Stimulated activated CD8-positive, alpha-beta memory T cell treated with anti-CD3 and anti-CD28 coated beads, Interleukin-2, amount 100 ng/mL, for 1 hour (primary cell): ENCODE measurements at places on chromosomes 2 and 18.

- no peak for DNase-seq
These were observed 42.0 kb upstream of the SCG2 start for GRCh38 chr2:223644136-223644535.

GRCh38 chr2:30293303-30293921 is 62.1 kb downstream of the LBH start:
- DNase-seq: no peak

GRCh38 chr2:231357931-231358330 is 37.6 kb upstream of the B3GNT7 start:
- DNase-seq: no peak

- DNase-seq: no peak
These were observed 19.0 kb downstream of the TWSG1 start for GRCh38 chr18:9353596-9353995.

- no peak for DNase-seq
These were observed 1265.5 kb upstream of the ACVR2A start for GRCh38 chr2:146579147-146579930.

GRCh38 chr2:227578642-227579041 is 20.1 kb upstream of the SCYGR2 start:
- no peak for DNase-seq

DNA sequence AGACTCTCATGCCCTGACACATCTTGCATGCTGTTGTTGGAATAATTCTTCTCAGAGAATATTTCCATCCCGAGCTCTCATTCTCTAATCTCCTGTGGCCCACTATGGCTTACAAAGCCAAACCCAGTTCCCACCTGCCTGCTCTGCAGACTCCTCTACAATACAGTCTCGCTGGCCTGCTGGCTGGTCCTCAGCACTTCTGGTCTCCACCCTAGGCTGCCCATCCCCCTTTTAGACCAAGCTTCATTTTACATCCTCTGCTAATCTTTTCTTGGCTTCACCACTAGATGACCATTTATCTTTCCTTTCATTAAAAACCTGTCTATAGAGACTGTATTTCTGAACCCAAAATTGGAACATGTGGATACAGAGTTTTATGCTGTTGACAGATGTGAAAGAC is 42.5 kb upstream of the YPEL5 start:
- no peak for DNase-seq

GRCh38 chr2:66344087-66344663 is 90.8 kb upstream of the MEIS1 start:
- DNase-seq: no peak
